ENCODE measurements at places on chromosomes 3 and 15.

DNA sequence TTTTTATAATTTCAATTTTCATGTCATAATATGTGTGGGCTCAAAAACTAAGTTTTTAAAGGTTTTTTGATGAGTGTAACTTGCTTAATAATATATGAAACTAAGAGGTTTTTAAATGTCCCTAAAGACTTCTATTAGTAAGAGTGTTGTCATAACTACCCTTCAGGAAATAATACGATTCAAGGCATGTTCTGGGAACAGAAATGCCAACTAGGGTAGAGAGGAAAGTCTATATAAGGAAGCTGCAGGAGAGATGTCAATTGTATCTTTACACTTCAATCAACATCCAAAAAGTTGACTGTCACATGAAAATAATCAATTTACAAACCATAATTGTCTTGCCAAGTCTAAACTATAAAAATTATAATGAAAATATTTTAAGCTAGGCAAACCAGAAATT lies 76.3 kb downstream of the SMARCC1 start:
- no peak for DNase-seq

DNA sequence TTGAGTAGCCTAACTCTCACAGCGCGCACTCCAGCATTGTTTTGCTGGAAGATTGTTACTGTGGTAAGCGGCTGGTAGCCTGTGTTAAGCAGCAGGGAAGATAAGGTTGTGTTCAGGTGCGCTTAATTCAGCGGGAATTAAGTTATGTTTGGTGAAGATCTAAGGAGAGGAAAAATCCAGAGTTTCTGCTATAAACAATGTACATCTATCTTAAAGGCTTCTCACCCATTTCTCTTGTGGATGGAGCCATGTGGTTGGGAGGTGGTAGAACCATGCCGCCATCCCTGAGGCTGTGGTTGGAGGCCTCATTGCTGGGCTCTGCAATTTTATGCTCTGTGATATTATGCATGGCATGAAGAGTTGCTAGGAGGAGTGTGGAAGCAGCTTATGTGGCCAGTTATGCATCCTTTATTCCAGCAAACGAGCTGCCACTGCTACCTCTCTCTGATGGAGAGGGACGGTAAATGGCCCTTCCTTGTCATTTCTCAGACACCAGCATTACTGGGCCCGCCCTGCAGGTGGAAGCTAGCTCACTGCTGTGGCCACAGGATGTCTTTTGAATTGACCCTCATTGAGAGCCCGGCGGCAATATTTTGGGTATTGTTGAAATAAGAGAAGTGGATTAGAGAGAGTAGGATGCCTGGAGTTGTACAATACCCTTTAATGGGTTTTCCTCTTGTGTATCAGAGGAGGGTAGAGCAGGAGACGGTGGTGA lies 1.3 kb downstream of the MINAR1 start:
- DNase-seq = no peak

- DNase-seq = no peak
These were observed 27.8 kb downstream of the KLHL6 start for GRCh38 chr3:183527428-183528379.

GRCh38 chr3:87805670-87806069 lies 253.1 kb downstream of the CGGBP1 start:
- DNase-seq = no peak

DNA sequence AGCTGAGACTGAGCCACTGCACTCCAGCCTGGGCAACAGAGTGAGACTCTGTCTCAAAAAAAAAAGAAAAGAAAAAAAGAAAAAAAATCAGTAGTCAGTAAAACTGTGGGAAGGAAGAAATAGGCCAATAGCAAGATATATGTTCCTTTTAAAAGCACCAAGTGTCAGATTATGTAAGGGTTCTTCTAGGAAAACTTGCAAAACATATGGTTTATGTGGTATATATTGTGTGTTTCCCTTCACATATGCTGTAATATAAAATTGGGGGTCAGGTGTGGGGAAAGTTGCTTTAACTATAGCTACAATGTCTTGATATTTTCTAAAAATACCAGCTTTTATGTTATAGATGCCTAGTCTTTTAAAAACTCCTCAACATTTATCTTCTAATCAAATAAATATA lies 64.6 kb downstream of the ESYT3 start:
- no peak for DNase-seq

GRCh38 chr15:80953001-80953952 lies 36.3 kb downstream of the MESD start:
- no peak for DNase-seq
